AML-193 (cell line): ENCODE measurements at places on chromosomes 3 and 15.

GRCh38 chr3:156373654-156374053 is 181.3 kb downstream of the SSR3 start:
- DNase-seq: no peak

GRCh38 chr3:120331076-120331475 is 18.1 kb downstream of the LRRC58 start:
- no peak for DNase-seq

GRCh38 chr3:129936757-129937156 is 37.8 kb upstream of the TRH start:
- DNase-seq: peak; percentile 82

GRCh38 chr15:31457631-31458526 is 131.2 kb downstream of the KLF13 start:
- DNase-seq: no peak

DNA sequence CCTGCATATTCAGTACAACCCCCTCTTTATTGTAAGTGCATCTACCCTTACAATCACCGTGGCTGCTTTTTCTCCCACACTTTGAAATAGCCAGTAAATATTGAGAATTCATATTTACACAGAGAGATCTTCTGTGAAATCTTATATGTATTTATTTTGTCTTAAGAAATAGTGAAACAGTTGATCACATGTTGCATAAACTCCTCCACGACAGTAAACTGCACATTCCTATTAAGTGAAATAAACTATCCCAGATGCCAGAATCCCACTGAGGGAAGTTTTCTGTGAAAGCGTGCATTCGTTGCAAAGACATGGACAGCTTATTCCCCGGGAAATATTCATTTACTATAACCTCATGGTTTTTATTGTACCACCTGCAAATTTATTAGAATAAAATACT is 796.0 kb downstream of the ROBO2 start:
- DNase-seq: no peak

DNA sequence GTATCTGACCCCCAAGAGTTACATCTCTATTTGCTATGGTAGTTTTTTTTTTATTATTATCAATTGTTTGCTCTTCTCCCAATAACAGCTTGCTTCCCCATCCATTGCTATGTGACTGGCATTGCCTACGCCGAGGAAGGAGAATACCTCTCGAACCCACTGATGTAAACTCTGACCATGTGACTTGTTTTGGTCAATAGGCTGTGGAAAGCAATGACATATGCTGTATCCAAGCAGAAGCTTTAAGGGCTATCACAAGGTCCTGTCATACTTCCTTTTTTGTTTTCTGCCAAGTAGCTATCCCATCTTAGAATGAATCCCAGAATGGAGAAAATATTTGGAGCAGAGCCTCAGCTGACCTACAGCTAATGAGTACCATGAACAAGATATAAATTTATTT is 111.0 kb upstream of the FRMD4B start:
- DNase-seq: no peak

DNA sequence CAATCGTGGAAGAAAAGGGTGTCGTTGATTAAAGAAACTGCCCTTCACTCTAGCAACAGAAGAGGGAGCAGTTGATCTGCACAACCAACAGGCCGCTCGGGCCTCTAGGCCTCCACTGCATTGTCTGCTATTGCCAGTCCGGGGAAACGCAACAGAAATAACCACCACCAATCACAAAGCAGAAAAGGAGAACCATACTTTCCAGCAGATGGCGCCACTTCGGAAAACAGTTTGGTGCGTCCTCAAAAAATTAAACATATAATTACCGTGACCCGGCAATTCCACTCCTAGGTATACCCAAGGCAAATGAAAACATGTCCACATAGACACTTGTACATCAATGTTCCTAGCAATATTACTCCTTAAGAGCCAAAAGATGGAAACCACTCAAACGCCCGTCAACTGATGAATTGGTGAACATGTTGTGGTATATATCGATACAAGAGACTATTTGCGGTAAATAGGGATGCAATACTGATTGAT is 154.1 kb downstream of the TJP1 start:
- DNase-seq: peak; percentile 1

GRCh38 chr3:152087153-152087552 is 181.6 kb upstream of the MBNL1 start:
- no peak for DNase-seq

GRCh38 chr3:52141751-52142150 is 12.5 kb downstream of the POC1A start:
- DNase-seq: no peak

DNA sequence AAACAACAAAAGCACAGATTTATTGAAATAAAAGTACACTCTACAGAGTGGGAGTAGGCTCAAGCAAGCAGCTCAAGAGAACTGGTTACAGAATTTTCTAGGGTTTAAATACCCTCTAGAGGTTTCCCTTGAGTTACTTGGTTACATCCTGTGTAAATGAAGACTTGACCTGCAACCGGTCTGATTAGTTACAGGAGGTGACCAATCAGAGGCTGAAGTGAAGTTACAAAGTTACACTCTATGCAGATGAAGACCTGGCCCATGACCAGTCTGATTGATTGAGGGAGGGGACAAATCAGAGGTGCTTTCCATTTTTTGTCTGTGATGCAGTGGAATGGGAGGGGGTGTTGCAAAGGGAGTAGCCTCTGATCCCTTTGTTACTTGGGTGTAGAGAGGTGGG is 723.4 kb downstream of the ZPLD1 start:
- DNase-seq: no peak

GRCh38 chr3:173865900-173866498 is 468.5 kb downstream of the NLGN1 start:
- no peak for DNase-seq

DNA sequence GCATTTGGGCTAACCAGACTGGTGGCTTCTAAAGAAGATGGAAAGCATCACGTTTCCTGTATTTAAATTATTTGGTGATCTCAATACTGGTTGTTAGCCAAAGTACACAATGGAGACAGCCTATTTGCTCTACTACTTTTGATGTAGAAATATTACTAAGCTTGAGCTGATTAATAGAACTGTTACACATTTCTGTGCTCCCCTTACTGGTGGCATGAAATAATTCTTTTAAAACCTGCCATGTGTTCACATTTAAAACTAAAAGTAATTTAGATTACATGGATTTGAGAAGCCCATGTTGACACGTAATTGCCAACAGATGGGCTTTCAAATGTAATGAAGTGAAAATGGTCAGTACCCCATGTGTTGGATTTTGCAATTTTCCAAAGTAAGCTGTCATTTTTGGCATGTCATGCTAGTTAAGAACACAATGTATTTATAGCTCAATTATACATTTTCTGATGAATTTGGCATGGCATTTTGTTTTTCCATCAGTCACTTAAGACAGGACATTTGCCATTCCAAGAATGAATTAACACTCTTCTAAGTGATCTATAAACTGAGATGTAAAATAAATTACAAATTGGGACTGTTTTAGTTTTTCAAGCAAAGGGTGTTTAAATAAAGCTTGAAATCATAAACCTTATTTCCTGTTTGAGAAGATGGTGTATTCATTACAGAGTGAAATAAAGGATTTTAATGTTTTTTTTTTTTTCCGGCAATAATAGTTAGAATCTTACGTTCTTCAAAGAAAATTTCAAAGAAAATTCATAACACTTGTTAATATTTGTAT is 10.8 kb upstream of the RARRES1 start:
- no peak for DNase-seq

- DNase-seq: no peak
Observed at GRCh38 chr15:76480267-76480666, 143.7 kb downstream of the ISL2 start.

- DNase-seq: no peak
Observed at GRCh38 chr3:64653101-64653500, 34.7 kb downstream of the ADAMTS9 start.

GRCh38 chr3:113034011-113034410 is 43.2 kb downstream of the GTPBP8 start:
- DNase-seq: no peak

GRCh38 chr3:187880441-187880840 is 135.2 kb upstream of the BCL6 start:
- no peak for DNase-seq

- no peak for DNase-seq
Observed at GRCh38 chr15:64622410-64623260, 152.8 kb downstream of the RBPMS2 start.

- DNase-seq: peak; percentile 24
Observed at GRCh38 chr3:71127052-71127831, 456.3 kb downstream of the FOXP1 start.

DNA sequence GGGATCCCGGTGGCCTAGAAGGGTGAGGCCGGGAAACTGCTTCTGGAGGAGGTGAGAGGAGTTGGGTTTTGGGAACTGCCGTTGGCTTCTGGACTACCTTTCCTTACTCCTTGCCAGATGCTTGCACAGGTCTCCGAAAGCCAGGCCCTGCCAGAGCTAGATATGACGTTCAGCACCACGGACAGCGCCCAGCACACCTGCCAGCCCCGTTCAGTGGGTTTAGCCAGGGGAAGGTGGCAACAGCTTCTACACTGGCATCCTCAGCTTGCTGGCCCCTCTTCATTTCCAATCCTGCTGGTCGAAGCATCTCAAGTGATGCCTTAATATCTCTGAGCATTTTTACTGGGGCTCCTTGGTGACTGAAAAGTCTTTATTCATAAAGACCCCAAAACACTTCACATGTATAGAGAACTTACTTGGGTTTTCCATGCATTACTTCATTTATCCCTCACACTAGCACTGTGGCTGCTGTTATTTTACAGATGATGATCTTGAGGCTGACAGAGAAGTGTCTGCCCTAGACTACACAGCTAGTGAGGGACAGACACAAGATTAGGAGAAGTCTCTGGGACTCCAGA is 21.9 kb downstream of the HCN4 start:
- no peak for DNase-seq

- DNase-seq: no peak
Observed at GRCh38 chr3:4880850-4881249, 98.4 kb upstream of the BHLHE40 start.

GRCh38 chr3:23157331-23157730 is 45.8 kb upstream of the UBE2E2 start:
- DNase-seq: no peak

DNA sequence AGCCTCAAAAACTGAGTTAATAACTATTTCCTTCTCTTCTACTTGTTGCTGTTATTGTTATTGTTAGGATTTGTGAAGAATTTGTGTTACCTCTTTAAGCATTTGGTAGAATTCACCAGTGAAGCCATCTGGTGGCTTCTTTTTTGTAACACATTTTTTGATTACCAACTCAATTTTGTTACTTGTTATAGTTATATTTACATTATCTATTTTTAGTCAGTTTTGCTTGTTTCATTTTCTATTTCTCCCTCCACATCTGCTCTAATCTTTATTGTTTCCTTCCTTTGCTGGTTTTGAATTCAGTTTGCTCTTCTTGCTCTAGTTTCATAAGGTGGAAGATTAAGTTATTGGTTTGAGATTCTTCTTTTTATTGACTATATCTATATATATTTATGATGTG is 3.7 kb upstream of the SLC9C1 start:
- no peak for DNase-seq

DNA sequence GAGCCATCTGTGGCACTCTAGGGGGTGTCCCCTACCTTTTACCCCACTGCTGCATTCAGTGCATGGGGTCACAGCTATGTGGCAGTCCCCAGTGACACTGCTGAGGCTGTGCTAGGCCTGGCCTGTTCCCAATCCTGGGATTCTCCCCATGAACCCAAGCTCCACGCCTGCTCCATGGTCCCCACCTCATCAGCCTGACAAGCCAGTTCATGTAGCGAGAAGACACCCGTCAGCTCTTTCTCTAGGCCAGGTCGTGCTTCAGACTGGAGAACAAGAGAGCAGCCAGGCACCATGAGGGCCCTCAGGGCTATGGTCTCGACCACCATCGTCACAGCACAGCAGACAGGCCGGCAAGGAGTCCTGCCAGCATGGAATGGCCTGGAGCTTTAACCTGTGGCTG is 72.8 kb upstream of the PRR20G start:
- DNase-seq: no peak

DNA sequence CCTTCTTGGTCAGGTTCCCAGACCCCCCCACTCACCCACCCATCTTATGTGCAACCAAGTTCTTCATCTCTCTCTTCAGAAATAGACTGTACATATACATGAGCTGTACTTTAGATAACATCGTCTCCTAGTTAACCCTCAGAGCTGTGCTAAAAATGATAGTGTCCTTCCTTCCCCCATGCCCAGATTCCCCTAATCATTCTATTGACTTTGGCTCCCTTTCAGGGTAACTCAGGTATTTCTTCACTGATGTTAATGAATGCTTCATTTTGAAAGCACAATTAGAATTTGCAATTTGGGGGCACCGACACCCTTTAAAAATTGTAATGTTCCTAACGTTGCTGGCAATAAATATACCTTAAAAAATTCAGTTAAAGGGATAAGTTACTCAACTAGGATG is 10.9 kb downstream of the PARP9 start:
- DNase-seq: no peak

GRCh38 chr3:15428539-15428938 is 1.1 kb downstream of the EAF1 start:
- DNase-seq: peak; percentile 25

GRCh38 chr15:37824717-37825382 is 109.6 kb upstream of the TMCO5A start:
- no peak for DNase-seq

GRCh38 chr15:60384053-60384452 is 13.7 kb downstream of the ANXA2 start:
- DNase-seq: no peak

DNA sequence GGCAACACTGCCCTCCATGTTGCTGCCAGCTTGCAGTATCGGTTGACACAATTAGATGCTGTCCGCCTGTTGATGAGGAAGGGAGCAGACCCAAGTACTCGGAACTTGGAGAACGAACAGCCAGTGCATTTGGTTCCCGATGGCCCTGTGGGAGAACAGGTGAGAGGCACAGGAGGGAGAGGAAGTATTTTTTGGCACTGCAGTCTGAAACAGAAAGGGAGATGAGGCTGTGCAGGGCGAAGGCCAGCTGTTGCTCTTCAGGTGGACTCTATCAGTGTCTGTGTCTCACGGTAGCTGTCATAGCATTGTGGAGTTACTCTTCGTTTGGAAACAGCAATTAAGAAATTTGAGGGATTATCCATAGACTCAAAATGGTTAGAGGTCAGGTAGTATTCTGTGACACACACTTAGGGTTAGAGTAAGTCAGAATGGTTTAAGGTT is 8.0 kb downstream of the NFKBIZ start:
- DNase-seq: no peak

DNA sequence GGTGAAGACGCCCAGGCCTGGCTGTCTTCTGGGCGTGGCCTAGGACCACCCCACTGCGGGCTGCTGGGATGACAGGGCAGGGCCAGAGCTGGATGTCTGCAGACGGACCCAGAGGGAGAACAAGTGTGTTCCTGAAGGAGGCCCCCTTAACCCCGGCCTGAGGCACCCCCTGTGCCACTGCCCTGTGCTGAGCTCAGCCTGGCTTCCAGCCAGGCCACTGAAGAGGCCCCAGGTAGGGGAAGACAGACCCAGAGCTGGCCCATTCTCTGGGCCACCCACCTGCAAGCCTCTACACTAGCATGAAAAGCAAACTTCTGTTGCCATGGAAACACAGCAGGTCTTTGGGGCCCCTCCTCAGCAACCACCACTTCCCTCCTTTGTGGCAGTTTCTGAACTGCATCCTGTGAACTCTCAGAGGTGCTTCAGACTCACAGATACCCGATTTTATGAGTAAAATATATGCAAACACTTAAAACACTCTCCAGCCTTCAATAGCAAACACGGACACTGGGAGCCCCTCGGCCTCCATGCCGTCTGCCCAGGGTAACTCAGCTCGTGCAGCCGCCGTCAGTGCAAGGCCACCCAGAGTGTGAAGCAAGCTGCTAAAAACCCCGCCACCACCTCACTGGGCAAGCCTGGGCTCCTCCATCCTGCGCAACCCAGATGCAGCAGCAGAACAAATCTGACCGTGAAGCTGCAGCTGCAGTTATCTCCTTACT is 42.5 kb downstream of the CMTM6 start:
- DNase-seq: no peak

- DNase-seq: no peak
Observed at GRCh38 chr15:48366584-48367312, 35.5 kb downstream of the DUT start.
